ENCODE measurements at places on chromosomes 16 and 17.

DNA sequence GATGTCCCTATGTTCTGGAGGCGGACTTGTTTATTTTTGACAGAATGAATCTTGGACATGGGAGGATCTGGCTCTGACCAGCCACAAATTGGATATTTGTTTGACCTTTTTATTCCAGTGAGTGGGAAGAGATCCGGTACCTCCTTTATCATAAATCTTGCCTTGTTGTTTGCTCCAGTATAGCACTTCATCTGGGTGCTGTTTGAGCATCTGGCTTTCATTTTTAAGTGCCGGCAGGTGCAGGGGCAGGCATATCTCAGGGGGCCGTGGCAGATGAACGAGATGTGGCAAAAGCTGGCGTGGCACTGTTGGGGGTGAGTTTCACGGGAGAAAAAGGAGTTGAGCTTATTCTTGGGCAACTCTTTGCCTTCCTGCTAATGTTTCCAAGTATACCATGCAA, 37.8 kb downstream of the MSI2 start:
- DNase-seq = no peak

- no peak for DNase-seq
Observed at GRCh38 chr17:38745545-38745944, 2.6 kb downstream of the PCGF2 start.

- no peak for DNase-seq
Observed at GRCh38 chr16:80518436-80518835, 22.4 kb upstream of the DYNLRB2 start.

DNA sequence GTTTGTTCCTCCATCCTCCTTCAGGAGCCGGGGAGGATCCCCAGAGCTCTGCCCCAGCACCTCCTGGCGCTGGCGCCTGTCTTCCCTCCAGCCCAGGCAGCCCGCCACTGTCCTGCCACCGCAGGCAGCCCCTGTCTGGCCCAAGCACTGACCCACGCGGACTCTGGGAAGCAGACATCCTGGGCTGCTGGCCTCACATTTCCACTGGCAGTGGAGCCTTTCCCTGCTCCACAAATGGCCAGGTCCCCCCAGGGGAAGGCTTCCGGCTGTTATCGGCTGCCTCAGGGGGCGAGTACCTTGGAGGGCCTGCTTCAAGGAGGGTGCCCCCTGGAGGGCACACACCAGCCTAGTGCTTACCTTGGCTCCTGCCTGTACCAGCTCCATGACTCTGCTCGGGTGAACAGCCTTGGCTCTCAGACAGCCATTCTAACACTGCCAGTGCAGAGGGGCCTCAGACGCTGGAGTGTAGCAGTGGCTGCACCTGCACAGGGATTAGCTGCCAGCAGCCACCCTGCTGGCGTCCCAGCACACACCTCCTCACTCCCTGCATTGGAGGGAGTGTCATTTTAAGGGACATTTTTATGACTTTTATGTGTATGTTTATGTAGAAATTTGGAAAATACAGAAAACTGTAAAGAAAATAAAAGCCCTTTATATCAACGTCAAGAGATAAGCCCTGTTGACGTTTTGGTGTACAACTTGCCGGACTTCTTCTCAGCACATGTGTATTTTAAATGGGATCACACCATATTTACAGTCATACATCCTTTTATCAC, 21.0 kb downstream of the ACE start:
- DNase-seq = no peak

DNA sequence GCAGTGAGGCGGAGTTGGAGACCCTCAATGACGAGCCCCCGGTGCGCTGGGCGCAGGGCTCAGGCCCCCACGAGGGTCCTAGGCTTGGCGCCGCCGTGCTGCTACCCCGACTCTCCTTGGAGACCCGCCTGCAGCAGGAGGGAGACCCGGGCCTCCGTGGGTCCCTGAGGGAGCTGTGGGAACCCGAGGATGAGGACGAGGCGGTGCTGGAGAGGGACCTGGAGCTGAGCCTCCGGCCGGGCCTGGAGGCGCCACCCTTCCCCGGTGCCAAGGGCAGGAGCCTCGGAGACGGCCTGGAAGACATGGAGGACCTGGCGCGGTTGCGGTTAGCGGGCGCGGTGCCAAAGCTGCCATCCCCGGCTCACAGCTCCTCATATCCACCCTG, 2.3 kb downstream of the MYO15B start:
- no peak for DNase-seq

DNA sequence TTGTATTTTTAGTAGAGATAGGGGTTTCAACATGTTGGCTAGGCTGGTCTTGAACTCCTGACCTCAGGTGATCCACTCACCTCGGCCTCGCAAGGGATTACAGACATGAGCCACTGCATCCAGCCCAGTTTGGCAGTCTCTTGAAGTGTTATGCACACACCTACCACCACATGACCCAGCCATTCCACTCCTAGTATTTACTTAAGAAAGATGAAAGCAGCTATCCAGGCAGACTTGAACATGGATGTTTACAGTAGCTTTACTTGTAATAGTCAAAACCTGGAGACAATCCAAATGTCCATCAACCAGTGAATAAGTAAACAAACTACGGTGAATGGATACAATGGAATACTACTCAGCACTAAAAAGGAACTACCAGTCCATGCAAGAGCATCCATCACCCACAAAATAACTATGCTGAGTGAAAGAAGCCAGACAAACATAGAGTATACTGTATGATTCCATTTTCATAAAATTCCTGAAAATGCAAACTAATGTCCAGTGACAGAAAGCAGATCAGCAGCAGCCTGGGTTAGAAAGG, 37.8 kb upstream of the RASD1 start:
- no peak for DNase-seq

- DNase-seq = peak; percentile 10
Observed at GRCh38 chr17:3647769-3648555, 11.4 kb downstream of the CTNS start.

DNA sequence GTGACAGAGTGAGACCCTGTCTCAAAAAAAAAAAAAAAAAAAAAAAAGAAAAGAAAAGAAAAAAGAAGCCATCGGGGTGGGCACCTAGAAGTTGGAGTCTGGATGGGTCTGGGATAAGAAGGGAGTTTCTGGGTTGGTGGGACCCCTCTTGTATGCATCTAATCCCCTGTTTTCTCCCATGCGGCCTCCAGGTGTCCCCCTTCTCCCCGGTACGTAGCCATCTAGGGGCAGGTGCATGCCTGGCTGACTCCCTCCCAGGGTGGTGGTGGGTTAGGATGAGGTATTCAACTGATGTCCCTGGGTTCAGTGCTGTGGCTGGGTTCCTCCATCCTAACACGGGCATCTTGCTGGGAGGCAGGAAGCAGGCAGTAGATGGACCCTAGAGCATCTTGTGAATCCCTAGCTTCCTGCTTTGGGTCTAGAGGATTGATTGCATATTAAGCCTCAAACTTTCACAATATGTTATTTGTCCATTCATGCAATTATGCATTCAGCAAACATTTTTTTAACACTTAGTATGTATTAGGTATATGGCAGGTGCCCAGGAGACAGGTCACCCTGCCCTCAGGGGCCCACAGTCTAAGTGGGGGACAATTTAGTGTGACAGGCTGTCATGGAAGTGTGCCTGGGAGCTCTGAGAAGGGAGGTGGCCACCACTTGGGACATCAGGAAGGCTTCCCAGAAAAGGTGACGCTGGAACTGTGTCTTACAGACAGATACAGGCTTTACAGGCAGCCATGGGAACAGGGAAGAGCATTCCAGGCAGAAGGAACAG, 13.1 kb downstream of the FMNL1 start:
- DNase-seq = peak; percentile 23

DNA sequence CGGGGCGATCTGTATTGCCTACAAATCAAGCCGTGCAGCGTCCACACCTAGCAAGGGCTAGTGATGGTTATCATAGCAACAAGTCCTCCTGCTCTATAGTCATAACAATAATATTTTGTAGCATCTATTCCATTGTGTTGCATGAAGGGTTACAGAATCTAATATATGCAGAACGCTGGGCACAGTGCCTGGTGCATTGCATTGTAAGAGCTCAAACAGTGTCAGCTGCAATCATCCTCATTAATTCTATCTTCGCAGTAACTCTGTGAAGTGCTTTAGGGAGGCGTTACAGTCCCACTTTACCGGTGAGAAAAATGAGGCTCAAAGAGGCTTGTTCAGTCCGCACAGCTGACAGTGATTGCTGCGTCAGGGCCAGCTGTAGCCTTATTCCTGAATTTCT, 149.4 kb downstream of the RBFOX1 start:
- no peak for DNase-seq

DNA sequence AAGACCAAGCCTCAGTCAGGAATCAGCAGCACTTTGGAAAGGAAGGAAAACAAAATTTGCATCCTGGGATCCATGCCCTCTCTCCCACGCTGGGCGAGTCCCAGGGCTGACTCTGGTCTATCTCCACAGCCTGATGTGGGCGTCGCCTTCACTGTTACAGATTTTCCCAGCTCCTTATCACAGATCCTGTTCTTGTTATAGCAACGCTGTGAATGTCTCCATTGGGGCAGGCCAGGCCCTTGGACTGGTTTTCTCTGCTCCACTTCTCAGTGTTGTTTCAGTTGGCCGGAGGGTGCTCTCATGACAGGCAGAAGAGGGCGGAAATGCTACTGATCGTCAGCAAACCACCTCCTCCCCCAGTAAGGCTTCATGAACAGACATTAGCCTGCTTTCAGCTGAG, 127.9 kb upstream of the CDH11 start:
- no peak for DNase-seq

GRCh38 chr17:75073618-75074047, 14.1 kb upstream of the SLC16A5 start:
- no peak for DNase-seq

GRCh38 chr17:7704601-7705268, at the start of gene EFNB3:
Gene EFNB3, plus strand, starts transcription at chr17:7705202. Its CDS starts 397 bp downstream, at chr17:7705599.
- DNase-seq = no peak

DNA sequence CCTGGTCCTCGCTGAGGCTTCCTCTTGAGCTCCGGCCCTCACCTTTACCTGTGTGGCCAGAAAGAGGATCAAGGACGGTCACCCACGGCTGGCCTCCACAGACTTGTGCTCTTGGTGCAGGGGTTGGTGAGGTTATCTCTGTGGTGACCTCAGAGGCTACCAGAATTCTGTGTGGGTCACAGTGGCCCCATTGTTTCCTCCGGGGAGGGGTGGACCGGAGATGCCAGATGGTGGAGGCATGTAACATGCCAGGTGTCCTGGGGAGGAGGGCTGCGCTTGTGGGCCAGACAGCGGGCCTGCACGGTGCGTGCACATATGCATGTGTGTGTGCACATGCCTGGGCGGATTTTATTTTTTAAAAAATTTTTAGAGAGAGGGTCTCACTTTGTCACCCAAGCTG, 6.3 kb downstream of the SGCA start:
- DNase-seq = no peak

- DNase-seq = no peak
Observed at GRCh38 chr17:561116-561515, 153.5 kb downstream of the VPS53 start.

- DNase-seq = no peak
Observed at GRCh38 chr17:4716081-4716480, 5.6 kb downstream of the ARRB2 start.

- peak; percentile 61 for DNase-seq
Observed at GRCh38 chr17:19338031-19338990, 24.2 kb downstream of the B9D1 start.

DNA sequence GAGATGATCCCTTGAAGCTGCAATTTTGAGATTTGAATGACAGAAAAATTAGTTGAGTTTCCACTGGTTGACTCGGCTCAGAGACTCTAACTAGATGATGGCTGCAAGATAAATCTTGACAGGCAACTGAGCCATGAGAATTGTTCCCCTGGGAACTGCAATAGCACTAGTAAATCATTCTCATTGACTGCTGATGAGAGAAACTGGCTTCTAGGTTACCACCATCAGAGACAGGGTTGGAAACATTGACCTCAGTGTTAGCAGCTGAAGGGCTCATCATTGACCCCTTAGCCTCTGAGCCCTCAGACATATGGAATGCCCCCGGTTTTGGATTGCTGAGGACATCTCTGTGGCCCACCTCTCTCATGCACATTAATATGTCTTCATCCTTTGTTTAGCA, 125.4 kb upstream of the COX10 start:
- DNase-seq = no peak

GRCh38 chr17:30104575-30105339, 11.9 kb upstream of the NSRP1 start:
- peak; percentile 46 for DNase-seq

DNA sequence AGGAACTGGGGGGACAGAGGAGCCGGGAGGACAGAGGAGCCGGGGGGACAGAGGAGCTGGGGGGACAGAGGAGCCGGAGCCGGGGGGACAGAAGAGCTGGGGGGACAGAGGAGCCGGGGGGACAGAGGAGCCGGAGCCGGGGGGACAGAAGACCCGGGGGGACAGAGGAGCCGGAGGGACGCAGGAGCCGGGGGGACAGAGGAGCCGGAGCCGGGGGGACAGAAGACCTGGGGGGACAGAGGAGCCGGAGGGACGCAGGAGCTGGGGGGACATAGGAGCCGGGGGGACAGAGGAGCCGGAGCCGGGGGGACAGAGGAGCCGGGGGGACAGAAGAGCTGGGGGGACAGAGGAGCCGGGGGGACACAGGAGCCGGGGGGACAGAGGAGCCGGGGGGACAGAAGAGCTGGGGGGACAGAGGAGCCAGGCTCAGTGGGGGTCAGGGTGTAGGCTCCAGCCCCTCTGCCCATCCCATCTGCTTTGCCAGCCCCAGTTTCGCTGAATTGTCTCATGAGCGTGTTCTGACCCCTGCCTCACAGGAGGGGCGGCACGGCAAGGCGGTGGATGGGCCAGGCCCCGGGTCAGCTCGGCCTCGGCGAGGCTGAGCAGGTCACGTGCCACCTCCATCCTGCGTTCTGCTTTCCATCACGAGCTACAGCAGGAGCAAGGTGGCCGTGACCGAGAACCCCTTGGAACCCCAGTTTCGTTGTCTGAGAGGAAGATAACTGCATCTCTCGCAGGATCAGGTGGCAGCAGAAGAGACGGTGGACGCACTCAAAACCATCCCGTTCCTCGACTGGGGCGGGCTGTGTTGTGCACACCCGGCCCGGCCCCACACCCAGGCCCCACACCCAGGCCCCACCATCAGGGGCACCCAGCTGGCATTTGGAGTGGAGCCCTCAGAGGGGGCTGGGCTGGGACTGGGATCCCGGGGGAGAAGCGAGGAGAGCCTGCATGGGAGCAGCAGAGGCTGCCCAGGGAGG, 26.1 kb upstream of the CBFA2T3 start:
- DNase-seq = no peak

DNA sequence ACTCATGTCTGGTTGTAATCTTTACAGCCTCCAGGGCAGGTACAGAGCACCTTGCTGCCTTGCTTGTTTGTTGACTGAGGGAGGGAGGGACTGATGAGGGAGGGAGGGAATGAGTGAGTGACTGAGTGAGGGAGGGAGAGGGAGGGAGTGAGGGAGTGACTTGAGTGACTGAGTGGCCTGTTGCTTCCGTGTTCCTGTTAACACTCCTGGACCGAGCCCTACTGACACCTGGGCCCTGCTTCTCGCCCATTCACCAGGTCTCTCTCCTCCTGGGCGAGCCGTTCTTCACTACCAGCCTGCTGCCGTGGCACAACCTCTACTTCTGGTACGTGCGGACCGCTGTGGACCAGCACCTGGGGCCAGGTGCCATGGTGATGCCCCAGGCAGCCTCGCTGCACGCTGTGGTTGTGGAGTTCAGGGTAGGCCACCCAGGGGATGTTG, 41.2 kb downstream of the PRMT7 start:
- no peak for DNase-seq

- no peak for DNase-seq
Observed at GRCh38 chr17:28529013-28529400, 22.9 kb downstream of the FOXN1 start.
